ENCODE measurements at places on chromosomes 7 and 10. TPM values are rescaled to one million over a fixed set of nuclear protein-coding genes. Genes with fewer than 3 reads are reported as not detected.

- no peak for DNase-seq
Observed at GRCh38 chr7:38448054-38448453, 174.6 kb upstream of the TARP start.

DNA sequence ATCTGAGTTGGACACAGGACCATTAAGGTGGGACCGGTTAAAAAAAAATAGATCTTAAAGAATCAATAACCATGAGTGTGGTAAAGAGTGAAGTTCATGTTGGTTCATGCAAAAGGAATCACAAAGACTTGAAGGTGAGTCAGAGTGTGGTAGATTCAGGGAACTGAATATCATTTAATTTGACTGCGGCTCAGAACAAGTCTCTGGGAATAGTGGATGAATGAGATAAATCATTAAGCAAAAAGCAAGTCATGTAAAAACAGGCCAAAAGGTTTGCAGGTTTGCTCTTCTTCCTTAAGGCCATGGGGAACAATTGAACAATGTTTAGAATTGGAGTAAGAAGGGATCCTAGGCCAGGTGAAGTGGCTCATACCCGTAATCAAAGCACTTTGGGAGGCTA lies 385.8 kb downstream of the ETV1 start:
- no peak for DNase-seq

GRCh38 chr10:93420944-93421825 lies 60.9 kb downstream of the MYOF start:
- no peak for DNase-seq

GRCh38 chr10:79285315-79286197 lies 61.7 kb upstream of the PPIF start:
- no peak for DNase-seq

- no peak for DNase-seq
Observed at GRCh38 chr10:125093974-125094705, 66.2 kb downstream of the CTBP2 start.

- DNase-seq: no peak
Observed at GRCh38 chr10:3783682-3784432, 1.2 kb downstream of the KLF6 start.

DNA sequence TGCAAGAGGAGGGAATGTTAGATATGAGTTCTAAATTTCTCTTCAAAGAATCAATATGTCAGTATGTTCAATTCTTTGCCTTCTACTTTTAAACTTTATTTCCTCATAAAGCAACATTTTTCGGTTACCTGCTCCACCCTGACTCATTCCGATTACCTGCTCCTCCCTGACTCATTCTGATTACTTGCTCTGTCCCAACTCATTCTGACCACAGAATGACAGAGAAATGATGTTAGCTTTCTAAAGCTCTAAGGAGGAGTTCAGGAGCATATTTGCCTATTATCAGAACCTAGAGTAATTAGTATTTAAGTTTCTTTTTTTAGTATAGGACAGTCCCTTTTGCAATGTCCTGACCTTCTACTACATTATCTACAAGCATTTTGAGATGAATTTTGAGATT lies 24.5 kb upstream of the PPP1R9A start:
- no peak for DNase-seq

GRCh38 chr7:99447943-99448342 lies 9.2 kb downstream of the CPSF4 start:
- no peak for DNase-seq

DNA sequence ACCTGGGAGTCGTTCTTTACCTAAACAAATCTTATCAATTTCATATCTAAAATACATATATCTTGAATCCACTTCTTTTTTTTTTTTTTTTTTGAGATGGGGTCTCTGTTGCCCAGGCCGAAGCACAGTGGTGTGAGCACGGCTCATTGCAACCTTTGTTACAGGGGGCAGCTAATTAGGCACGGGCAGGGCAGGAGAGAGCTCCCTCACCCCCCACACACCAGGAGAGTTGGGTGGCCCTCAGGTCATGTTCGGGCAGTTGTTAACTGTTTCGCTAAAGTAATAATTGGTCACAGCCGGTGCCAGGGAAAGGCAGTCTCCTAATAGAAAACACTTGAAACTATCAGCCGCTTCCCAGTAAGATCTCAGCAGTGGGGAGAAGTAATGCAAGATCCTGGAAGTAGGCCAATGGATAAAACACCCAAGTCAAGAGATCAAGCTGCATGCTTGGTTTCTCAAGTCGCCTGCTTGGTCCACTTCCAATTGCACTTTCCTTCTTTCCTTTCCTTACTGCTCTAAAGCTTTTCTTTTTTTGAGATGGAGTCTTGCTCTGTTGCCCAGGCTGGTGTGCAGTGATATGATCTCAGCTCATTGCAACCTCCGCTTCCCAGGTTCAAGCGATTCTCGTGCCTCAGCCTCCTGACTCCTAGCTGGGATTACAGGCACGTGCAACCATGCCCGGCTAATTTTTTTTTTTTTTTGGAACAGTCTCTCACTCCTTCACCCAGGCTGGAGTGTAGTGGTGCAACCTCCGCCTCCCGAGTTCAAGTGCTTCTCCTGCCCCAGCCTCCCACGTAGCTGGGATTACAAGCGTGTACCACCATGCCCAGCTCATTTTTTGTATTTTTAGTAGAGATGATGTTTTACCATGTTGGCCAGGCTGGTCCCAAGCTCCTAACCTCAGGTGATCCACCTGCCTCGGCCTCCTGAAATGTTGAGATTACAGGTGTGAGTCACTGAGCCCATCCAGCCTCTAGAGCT lies 21.3 kb upstream of the EFCAB10 start:
- no peak for DNase-seq

DNA sequence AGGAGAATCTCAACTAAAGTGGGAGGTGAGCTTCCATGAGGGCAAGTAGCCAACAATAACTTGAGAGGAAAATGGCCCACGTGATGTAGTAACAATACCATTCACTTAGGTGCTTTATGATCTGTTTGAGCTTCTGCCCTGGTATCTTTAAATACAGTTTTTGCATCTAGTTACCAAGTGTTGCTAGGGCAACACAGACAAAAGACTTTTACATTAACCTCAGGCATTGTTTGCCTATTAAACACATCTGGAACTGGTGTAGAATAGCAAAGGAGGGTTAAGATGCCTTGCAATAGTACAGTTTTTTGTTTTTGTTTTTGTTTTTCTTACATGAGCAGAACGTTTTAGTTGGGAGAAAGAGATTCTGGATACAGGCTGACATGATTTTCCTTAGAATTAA lies 97.7 kb upstream of the MTPN start:
- DNase-seq: no peak

DNA sequence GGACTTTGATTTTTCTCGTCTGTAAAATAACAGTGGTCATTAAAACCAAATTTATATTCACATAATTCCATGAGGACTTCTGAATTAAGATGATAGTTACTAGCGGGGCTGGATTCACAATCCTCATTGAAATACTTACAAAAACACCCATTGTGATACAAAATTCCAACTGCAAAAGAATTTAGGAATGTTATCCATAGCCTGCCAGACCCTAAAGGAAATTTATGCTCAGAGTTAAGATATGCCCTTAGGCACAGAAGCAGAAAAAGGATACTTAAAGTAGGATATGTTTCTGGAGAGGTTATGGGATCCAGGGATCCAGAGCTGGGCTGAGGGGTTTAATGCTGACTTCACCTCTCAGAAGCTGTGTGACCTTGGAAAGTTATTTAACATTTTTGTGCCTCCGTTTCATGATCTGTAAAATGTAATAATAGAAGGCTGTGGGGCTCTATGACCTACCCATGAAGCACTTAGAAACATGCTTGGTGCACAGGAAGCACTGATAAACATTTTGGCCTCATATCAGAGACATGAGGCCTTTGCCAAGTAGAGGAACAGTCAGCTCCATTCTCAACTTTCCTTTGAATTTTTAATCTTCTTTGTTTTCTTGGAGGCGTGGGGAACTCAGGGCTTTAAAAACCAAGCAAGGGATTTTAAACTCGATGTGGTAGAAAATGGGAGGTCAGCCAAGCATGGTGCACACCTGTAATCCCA lies 744.7 kb downstream of the KCNMA1 start:
- no peak for DNase-seq

DNA sequence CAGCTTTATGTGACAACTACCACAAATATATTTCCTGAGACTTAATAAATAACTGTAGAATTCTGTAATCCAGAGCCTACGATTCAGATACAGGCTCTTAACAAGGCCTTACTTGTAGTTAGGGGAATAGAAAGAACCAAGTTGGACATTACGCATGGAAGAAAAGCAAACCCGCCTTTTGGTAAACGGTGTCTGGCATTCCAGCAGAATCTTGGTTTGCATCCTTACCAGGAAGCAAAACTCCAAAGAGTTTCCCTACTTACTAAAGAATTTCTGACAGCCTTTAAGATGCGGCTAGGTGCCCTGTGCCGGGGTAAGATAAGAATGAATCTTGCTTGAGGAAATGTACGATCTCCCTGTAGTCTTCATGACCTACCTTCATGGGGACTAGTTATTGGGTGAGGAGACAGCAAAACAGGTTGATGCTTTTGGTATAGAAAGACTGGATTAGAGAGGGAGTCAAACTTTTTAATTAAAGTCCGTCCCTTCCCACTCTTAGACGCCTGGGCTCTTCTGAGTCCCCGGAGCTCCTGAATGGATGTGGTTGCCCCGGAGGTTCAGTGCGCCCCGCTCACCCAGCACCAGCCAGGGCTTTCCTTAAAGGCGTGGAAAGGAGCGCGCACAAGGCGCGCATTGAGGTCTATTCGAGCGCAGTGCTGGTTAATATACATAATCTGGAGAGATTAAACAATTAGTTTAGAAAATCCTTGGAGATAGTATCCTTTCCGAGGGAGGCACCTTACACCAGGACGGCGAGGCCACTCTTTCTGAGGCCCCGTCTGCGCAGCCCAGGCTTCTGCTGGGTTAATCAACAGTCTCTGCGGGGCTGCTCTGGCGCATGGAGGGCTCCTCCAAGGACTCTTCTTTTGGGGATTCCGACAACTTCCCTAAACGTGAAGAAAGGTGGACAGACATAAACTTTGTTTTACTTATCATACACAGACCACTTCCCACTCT lies 11.5 kb downstream of the PTF1A start:
- DNase-seq: no peak

GRCh38 chr7:142451817-142452216 lies 194.0 kb upstream of the PRSS58 start:
- DNase-seq: no peak

GRCh38 chr10:78954689-78955088 lies 114.1 kb upstream of the ZMIZ1 start:
- no peak for DNase-seq

- no peak for DNase-seq
Observed at GRCh38 chr7:108515013-108515412, 10.9 kb downstream of the PNPLA8 start.

DNA sequence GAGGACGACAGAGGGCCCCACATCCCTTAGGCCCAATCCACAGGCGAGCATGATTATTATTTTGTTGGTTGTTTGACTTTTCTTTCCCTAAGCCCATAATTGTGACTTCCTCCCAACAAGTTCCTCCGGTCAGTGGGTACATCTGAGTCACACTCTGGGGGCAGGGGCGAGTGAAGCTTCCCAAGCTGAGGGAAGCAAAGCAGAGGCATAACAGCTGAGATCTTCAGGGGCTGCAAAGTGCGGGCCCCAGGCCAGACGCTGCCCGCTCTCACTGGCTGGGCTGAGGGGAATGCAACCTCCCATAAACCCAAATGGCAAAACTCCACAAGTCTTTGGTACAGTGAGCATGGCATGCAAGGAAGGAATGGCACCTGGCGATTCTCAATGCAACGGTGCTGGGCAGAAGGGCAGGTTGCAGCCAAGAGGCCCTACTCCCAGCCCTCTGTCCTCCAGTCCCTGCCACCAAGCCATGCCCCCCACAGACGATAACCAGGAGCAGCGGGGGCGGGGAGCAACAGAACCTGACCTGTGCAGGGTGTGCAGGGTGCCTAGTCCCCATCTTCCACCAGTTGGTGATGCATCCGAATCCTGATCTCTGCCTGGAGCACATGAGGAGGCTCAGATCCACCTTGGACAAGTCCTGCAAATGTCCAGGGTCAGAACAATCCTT lies 25.3 kb downstream of the TNS3 start:
- DNase-seq: no peak

DNA sequence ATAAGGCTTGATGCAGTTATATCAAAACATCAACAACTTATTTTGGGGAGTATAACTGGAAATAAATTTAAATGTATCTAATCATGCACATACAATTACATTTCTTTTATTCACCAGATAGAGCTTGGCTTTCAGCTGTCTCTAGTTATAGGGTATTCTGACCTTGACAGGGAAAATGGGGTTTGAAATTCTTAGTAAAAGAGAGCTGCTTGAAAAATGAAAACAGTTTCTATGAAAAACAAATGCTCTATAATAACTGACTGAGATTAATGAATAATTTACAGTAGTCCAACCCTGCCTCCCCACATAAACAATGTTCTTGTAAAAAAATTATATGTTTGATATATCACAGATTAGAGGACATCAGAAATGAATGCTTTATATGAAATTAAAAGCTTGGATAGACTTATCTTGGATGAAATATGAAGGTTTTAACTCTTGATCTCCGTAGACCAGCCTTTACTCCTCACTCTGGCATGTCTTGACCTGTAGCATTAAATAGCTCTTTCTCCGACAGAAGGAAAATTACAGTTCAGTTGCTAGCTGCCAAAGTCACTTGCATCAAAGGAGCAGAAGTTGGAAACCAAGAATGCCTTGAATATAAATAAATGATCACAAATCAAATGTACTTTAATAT lies 32.1 kb downstream of the VWC2 start:
- DNase-seq: peak; percentile 69

DNA sequence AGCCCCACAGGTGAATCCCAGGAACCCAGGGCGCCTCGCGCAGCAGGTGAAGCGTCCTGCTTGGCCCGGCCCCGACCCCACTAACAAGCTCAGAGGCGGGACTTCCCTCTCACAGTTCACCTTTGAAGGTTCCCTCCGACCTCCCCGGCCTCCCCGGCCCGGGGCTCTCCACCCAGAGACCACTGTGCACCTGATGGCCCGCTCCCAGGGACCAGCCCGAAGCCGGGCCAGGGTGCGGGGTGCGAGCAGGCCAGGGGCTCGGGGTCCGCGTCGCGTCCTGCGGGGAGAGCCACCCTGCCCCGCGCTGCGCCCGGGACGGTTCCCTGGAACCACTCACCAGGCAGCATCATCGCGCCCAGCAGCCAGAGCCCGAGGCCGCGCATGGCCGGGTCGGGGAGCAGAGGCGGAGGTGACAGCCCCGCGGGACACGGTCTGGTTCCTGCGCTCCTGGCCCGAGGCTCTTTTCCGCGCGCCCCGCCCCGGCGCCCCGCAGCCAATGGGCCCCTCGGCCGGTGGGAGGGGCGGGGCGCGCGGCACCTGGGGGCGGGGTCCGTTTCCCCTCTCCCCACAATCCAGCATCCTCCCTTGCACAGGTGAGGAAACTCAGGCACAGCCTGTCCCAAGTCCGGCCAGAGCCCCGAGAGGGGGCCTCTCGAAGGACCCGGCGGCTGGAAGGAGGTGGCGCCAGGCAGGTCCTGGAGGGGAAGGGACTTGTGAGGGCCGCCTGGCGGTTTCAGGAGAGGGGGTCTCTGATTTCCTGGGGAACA lies at the start of gene ADAM8:
Gene ADAM8, minus strand, starts transcription at position 434 of the 767 bp plus-strand sequence. Its CDS starts 51 bp downstream, at position 383.
- DNase-seq: peak; percentile 37

Gene ELAPOR2
- 9.9 TPM for polyA plus RNA-seq

Gene SYT15
- polyA plus RNA-seq: 10.4 TPM

Gene CCDC7
- polyA plus RNA-seq: 3.8 TPM

Gene IFIT1B
- 0.09 TPM for polyA plus RNA-seq

Gene DNAJC12
- 10.2 TPM for polyA plus RNA-seq

Gene DGKB
- polyA plus RNA-seq: 2.6 TPM

Gene WDFY4
- 1.1 TPM for polyA plus RNA-seq

Gene OIT3
- polyA plus RNA-seq: 4.3 TPM

Gene DRGX
- polyA plus RNA-seq: not detected

Gene GNG11
- polyA plus RNA-seq: 43.8 TPM
